WERI-Rb-1 (cell line): ENCODE measurements at places on chromosomes 1 and 21.

DNA sequence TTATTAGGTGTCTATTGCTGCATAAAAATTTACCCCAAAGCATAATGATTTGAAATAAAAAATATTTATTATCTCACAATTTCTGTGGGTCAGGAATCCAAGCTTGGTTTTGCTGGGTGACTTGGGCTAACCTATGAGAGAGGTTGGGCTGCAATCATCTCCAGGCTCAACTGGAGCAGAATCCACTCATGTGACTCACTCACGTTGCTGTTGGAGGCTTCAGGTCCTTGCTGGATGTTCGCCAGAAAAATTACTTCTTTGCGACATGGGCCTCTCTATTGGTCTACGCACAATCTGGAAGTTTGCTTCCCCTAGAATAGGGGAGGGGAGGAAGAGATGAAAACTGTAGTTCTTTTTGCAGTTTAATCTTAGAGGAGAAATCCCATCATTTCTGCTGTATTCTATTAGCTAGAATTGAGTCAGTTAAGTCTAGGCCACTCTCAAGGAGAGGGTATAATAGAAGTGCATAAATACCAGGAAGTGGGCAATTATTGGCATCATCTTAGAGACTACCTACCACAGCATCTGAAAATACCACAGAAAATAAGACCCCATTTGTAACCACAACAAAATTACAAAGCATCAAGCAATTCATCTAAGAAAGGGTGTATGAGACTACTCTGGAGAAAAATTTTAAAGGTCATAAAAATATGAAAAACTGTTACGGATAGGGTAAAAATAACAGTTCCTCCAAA lies 5.7 kb upstream of the FASLG start:
- no peak for DNase-seq

DNA sequence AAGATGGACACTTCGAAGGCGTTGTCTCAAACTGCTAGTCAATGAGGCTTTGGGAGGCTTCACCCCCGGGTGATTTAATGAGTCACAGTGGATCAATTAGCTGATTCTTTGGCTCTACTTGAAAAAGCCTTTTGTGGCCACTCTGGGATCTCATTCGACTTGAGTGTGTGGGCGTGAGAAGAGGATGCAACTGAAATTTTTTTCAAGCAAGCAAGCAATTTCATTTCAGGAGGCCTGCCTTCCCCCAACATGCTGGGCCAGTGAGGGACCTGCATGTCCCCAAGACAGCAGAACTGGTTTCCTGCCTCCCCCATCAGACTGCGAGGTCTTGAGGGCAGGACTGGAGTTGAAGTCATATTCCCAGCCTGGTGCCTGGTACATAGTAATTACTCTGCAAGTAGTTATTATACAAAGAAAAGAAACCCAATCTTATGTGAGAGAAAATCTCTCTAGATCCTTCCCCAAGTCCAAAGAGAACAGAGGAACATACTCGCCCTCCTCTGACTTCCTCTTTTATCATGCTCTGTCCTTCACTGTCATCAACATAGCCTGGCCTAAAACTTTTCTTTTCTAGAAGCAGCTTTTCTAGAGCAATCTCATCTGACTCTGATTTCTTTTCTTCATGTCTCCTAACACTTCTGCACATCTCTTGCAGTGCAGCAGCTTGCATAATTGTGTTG lies 22.7 kb downstream of the SYT6 start:
- DNase-seq, result no peak

DNA sequence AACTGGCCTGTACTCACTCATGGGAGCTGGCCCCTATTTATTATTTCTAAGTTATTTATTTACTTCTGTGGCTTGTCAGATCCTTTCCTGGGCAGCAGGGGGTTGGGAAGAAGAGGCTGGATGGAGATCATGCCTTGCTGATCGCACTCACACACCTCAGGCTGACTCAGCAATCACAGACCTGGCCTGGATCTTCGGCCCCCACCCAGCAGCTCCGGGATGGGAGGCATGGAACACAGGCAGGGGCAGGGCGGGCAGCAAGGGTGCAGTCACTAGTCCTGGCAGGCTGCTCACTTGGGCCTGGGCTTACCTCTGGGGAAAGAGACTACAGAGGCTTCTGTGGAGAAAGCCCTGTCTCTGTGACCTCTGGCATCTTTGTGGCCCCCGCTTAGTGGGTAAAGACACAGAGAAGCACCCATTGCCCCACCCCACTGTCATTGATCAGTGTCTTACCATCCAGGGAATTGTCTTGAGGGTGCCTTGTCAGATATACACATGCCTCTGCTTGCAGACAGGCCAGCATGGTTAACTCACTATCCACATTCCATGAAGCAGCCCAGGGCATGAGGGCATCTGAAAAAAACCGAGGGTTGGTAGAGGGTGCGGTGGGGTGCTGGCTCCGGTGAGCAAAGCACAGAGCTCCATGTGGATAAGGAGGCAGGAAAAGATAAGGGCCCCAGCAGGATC lies 3.7 kb downstream of the ARTN start:
- DNase-seq, result no peak

DNA sequence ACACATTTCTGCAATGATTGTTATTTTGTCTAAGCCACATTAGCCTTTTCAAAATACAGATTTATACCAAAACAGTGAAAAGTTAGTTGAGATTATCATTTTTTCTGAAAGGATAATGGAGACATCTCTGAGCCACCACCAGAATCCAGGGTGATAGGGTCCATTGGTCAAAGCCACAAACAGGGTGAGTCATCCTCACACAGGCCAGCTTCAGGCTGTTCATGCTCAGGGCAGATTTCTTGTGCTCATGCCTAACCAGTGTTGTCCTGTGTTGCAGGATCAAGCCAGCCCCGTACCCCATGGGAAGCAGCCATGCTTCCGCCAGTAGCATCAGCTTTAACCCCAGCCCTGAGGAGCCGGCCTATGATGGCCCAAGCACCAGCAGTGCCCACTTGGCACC lies 13.4 kb downstream of the ELOA start:
- DNase-seq, result no peak

DNA sequence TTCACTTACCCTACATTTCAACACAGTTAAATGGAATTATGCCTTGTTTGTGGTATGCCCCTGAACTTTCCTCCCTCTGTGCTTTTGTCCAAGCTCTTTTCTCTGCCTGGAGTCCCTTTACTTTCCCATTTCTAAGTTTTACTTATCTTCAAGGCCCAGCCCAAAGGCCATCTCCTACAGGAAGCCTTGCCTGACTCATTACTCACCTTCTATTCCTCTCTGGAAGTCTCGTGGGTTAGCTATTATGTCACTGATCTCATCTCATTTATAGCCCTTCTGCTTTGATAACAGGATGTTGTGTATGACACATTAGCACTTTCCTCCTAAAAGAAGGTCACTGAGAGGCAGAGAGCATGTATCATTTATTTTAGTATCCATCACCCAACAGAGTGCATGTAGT lies 78.8 kb upstream of the CD1D start:
- DNase-seq, result no peak

GRCh38 chr1:94559921-94560320 lies 18.4 kb upstream of the F3 start:
- no peak for DNase-seq

- DNase-seq, result no peak
These were observed 108.2 kb downstream of the LTN1 start for GRCh38 chr21:28884481-28884880.

GRCh38 chr1:237444120-237444790 lies 402.3 kb downstream of the RYR2 start:
- no peak for DNase-seq

DNA sequence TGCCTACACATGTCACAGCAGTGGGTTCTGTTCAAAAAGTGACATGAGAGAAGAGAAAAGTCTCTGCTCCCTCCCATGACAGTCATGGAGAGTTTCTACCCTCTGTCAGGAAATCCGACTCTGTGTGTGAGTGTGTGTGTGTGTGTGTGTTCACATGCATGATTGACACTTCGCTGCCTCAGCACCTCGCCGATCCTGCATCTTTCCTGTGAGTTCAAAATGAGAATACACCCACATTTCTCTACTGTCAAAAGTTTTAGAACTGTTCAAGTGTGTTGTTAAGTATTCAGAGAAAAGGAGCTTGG lies 46.2 kb upstream of the COX20 start:
- DNase-seq, result no peak

GRCh38 chr1:212967801-212968200 lies 17.5 kb downstream of the VASH2 start:
- DNase-seq, result peak; percentile 69

GRCh38 chr1:217498209-217498608 lies 132.7 kb downstream of the GPATCH2 start:
- DNase-seq, result no peak

- no peak for DNase-seq
These were observed 31.0 kb upstream of the PLEKHO1 start for GRCh38 chr1:150118716-150119115.
